ENCODE measurements at places on chromosomes 4 and X.

DNA sequence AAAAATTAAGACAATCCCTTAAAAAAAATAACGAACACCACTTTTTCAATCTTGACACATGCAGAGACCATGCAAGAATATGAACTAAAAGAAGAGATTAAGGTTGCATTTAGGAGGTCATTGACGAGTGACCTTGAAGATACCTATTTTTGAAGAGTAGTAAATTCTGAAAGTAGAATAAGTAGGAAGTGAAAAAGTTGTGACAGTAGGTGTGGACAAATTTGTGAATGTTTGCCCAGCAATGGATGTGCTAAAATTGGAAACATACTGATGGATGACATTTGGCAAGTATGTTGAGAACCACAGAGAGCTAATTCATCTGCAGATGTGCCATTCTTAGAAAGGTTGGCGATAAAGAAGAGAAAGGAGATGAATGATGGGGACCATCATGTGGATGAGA lies 213.7 kb upstream of the VCX3A start:
- DNase-seq: no peak

- no peak for DNase-seq
These were observed 1.1 kb downstream of the LNX1 start for GRCh38 chr4:53590187-53590586.

- DNase-seq: no peak
These were observed 13.9 kb downstream of the ALB start for GRCh38 chr4:73417973-73418372.

DNA sequence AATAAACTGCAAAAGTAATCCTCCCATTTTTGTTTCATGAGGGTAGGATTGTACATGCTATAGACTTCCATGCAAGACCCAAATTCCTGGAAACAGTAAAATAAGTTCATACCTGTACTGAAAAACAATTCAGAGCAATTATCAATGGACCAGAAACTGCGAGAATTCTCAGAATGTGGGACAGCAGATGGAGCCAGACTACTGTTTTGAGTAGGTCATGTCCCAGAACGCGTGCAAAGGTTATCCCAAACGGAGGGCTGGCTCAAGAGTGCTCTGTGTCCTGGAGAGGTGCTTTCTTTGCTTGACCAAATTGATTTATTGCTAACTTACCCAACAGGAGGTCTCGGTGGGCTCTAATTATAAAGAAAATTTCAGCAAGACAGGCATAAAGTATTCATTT lies 1.7 kb upstream of the MAGEH1 start:
- no peak for DNase-seq

GRCh38 chr4:105828074-105828473 lies 67.2 kb upstream of the NPNT start:
- DNase-seq: no peak

DNA sequence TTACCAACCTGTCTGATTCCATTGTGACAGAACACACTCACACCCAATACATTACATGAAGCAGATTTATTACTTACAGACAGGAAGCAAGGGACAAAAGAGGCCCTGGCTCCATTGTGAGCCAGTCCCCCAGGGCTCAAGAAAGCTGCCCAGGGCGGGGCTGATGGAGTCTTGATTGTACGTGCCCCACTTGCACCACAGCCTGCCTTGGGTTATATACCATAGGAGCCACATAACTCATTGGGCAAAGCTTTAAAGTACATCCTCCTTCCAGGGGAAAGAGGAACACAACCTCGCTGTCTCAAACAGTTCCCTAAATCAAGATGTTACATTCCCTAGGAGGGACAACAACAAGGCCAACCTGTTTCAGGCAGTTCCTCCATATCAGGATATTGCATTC lies 3.4 kb upstream of the ZRSR2 start:
- DNase-seq: no peak

DNA sequence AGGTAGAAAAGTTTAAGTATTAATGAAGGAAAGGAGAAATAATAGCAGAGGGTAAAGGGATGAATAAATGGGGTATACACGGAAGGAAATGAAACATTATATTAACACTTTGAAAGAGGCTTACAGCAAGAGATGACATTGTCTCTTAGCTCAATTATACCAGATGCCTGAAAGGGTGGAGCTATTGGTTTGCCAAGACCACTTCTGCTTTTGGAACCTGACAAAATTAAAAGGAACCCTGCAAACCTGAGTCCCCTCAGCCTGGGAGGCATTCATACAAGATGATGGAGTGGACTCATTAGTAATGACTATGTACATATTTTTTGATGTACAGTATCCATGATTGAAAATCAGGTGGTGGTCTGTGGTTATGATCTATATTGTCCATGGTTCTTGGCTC lies 45.1 kb upstream of the HPF1 start:
- DNase-seq: no peak

- peak; percentile 2 for DNase-seq
These were observed 251.4 kb upstream of the DDX53 start for GRCh38 chrX:22748093-22748999.

GRCh38 chrX:44178274-44179053 lies 165.0 kb downstream of the EFHC2 start:
- DNase-seq: no peak

DNA sequence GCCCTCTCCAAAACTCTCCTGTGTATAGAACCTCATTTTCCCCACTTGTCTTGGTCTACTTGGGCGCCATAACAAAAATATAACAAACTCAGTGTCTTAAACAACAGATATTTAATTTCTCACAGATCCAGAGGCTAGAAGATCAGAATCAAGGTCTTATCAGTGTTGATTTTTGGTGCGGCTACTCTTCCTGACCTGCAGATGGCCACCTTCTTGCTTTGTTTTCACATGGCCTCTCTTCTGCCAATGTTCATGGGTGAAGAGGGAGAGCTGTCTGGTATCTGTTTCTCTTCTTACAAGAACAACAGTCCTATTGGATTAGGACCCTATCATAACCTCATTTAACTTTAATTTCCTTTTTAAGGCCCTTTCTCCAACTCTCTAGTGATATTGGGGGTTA lies 177.3 kb downstream of the PABPC4L start:
- DNase-seq: no peak

- DNase-seq: no peak
These were observed 81.3 kb downstream of the HMGN5 start for GRCh38 chrX:81120258-81120935.

GRCh38 chr4:159002950-159003349 lies 99.9 kb upstream of the RAPGEF2 start:
- no peak for DNase-seq

DNA sequence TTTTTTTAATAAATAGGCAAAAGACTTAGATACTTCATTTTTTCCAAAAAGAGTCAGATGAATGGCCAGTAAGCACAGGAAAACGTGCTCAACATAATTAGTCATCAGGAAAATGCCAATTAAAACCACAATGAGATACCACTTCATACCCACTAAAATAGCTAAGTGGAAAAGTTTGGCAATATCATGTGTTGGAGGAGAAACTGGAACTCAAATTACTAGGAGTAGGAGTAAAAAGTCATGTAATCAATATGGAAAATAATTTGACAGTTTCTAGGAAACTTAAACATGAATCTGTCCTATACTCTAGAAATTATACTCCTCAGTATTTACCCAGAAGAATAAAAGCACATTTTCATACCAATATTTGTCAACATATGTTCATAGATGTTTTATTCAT lies 449.8 kb downstream of the INPP4B start:
- no peak for DNase-seq

- no peak for DNase-seq
These were observed 338.6 kb downstream of the SPIN4 start for GRCh38 chrX:63012574-63012973.

- DNase-seq: peak; percentile 30
These were observed 56.6 kb downstream of the TMEM131L start for GRCh38 chr4:153522802-153523094.

- no peak for DNase-seq
These were observed 5.4 kb upstream of the ANXA5 start for GRCh38 chr4:121702136-121702535.

GRCh38 chr4:48493452-48494100 lies 3.5 kb downstream of the ZAR1 start:
- no peak for DNase-seq

- no peak for DNase-seq
These were observed 121.0 kb downstream of the PPA2 start for GRCh38 chr4:105352826-105353225.

DNA sequence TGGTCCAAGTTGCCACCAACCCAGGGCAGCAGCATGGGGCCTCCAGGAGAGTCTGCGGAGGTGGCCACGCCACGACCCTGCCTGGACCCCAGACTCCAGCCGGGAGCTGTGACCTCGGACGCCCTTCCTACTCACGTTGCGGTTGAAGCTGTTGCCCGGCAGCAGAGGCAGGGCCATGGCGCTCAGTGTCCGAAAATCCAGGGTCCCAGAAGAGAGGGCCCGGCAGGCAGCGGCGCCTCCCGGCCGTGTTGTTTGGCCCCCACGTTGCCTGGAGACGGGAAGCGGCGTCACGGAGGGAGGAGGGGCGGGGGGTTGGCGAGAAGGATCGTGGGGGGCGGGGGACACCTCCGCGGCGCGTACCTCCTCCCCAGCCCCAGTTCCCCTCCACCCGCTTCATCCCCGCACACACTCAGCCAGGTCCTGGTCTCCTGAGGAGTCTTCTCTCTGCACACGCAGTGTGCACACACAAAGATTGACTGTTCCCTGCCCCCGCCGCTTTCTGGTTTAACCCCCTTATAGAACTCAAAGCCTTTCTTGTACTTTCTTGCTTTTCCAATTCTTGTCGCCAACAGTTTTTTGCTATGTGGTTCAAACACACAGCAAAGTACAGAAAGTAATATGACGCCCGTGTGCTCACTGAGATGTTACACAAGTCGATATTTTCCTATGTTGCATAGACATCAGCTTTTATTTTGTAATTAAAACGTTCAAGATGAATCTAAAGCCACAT lies at the start of gene EFHC2:
EFHC2 (minus strand) TSS at position 261 of the 730 bp plus-strand sequence; CDS start at position 177, 84 bp downstream.
- peak; percentile 11 for DNase-seq

DNA sequence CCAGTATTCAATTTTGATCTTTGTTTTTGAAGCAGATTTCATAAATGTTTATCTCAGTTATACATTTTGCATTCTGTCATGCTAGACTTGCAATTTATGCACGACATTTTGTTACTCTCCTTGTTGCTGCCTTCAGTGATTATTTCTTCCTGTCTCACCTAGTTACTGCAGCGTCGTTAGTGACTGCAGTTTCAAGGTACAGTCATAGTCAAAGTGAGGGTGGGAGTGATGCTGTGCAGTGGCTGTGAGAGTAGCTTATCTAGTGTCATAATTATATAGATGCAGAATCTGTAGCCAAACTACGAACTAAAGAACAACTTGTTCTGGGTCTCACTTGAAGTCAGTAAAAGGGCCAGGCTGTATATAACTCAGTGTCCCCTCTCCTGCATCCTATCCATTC lies 69.8 kb downstream of the GPR101 start:
- DNase-seq: no peak

DNA sequence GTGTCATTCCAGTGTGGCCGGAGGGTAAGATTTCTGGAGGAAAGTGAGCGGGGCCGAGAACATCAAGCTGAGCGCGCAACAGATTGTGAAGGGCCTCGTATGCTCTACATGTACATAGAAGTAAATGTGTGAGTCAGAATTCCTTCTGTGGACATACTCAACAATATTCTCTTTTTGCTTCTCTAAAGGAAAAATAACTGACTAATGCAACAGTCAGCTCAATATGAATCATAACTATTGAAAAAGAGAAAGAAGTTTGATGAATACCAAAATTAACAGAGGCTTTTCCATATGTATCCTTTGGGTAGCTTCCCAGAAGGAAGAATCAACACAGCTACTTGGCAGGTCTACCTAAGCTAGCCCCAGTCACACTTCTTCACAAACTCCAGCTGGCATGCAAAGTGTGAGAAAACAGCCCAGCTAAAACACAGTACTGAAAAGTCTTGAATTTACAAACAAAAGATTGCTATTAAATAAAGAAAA lies 87.5 kb upstream of the ZFP42 start:
- DNase-seq: no peak

DNA sequence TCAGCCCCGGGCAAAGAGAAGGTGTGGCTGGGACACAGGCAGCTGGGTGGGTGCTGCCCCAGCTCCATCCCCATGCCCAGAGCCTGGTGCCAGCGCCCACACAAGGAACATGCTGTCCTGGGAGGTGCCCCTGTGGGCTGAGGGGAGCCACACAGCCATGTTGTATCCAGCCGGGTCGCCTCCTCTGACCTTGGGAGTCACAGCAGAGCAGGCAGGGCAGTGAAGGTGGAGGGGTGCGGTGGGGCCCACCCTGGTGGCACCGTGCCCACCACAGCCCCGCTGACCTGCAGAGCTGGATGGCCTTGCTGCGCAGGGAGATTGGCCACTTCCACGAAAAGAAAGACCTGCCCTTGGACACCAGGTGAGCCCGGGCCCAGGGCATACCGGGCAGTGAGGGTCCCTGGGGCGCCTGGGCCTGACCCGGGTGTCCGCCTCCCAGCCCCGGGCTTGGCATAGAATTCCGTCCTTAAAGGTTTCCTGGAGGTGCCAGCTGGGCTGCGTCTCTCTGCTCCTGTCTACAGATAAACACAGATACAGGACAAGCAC lies 18.7 kb upstream of the ADD1 start:
- DNase-seq: no peak
